SW 1271 (cell line): ENCODE measurements at places on chromosomes 6 and 20.

- DNase-seq = no peak
Observed at GRCh38 chr20:61937146-61937962, 128.3 kb downstream of the TAF4 start.

GRCh38 chr6:166483573-166484250 is 101.0 kb upstream of the MPC1 start:
- DNase-seq = no peak

GRCh38 chr6:10534419-10534762 is 13.2 kb downstream of the GCNT2 start:
- no peak for DNase-seq

- no peak for DNase-seq
Observed at GRCh38 chr6:47031656-47032055, 10.5 kb downstream of the ADGRF1 start.

- DNase-seq = no peak
Observed at GRCh38 chr6:140095532-140095931, 721.1 kb upstream of the CITED2 start.

- DNase-seq = no peak
Observed at GRCh38 chr20:19937218-19937617, 79.9 kb upstream of the NAA20 start.

- DNase-seq = no peak
Observed at GRCh38 chr6:84017709-84018452, 15.7 kb upstream of the MRAP2 start.

- no peak for DNase-seq
Observed at GRCh38 chr6:144647971-144648651, 363.0 kb downstream of the UTRN start.

GRCh38 chr6:141824350-141824749 is 308.4 kb upstream of the GJE1 start:
- DNase-seq = no peak

DNA sequence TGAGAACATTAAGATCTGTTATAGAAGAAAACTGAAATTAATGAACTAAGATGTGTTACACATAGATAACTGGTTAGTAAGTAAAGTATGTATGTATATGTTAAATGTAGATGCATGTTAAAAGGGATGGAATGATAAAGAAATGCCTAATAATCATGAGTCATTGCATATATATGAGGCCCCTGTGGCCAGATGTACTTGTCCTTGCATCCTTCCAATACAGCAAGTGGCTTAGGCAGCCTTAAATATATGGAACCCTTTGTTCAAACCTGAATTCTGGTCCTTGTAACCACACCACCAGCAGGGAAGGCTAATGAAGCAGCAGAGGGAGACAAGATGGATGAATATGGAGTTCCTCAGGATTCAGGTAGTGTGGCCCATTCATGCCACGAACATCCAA is 9.8 kb upstream of the AKAP7 start:
- DNase-seq = no peak

GRCh38 chr6:154613137-154613676 is 102.7 kb upstream of the CNKSR3 start:
- DNase-seq = no peak

- no peak for DNase-seq
Observed at GRCh38 chr20:16392346-16392745, 180.9 kb downstream of the KIF16B start.

GRCh38 chr6:37371154-37372083 is 17.6 kb downstream of the RNF8 start:
- no peak for DNase-seq

DNA sequence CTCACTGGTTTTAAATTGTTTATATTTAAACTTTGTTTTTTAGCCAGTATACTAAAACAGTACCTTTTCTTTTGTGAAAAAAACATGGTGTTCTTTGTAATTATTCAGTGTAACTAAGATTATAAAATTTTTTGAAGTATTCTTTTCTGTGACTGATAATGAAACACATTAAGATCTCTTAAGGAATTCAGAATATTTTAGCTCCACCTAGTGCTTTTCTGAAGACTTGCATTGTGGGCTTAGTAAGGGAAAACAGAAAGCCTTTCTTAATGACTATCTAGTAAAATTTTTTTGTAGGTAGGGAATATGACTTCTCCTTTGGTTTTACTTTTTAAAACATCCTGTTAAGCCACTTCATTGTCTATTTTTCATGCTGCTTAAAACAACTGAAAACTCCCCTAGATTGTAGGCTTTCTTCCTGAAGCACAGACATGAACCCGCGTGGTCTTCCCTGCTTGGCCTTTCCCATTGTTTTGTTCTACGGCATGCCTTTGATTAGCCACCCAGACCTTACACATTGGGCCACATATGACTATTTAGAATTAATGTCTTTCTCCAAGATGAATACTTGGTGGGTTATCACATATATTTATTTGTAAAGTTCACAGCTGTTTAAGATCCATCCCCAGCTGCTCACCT is 72.1 kb downstream of the AFDN start:
- DNase-seq = peak; percentile 59

GRCh38 chr6:158819977-158820622 is 932 bp upstream of the EZR start:
- no peak for DNase-seq

DNA sequence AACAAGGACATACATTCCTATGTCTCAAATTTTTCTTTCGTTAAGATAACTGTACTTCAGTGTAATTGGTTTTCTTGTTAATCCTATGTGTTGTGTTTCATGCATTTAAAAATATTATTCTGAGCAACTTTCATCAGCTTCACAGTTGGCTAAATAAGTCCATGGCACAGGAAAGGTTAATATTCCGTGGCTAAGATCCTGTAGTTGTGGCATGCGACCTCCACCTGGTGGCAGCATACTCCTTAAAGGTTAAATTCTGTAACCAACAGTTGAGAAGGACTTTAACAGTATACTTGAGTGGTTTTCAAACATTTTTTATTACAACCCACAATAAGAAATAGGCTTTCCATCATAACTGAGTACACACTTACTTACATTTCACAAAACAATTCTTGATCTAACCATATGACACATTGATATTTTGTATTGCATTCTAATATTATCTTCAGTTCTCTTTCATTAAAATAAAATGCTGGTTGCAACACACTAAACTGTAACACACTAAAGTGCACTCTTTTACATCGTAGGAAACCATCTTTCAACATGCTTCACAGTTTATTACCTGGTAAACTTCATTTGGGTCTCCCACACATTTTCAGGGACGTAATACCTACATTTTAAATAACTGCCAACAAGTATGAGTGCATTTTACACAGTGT is 118.3 kb downstream of the SLX4IP start:
- DNase-seq = peak; percentile 73

DNA sequence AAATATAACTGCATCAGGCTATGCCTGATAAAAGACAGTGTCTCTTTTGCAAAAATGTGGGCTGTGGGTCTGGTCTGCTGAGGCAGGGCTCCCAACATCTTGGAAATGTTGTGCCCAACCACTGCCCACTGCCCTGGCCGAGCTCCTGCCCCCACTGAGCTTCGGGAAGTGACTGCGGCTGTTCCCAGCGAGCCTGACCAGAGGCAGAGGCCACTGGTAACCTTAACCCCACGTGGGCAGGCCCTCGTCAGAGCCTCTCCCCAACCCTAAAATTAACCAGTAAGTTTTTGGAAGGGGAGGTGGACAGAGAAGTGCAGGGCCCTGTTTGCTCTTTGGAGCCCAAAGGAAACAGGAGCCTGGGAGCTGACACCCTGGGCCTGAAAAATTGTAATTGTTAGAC is 225.9 kb downstream of the MAFB start:
- DNase-seq = no peak

GRCh38 chr6:65638047-65638831 is 68.8 kb downstream of the EYS start:
- DNase-seq = no peak

DNA sequence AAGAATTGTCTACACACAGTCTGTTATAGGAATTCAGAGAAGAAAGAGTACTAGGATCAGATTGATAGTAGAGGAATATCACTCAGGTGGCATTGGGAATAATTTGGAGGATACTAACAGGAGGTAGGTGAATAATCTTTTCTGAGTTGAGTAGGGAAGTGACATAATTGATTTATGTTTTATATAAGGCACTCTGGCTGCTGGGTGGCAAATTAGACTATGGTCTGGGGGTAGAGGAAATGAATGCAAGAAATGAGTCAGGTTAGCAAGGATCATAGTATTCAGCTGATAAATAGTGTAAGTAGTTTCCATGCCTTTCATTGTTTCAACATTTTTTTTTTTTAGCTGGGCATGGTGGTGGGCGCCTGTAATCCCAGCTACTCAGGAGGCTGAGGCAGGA is 113.3 kb downstream of the CDKAL1 start:
- no peak for DNase-seq

GRCh38 chr6:6569811-6570164 is 18.7 kb upstream of the LY86 start:
- DNase-seq = no peak

- no peak for DNase-seq
Observed at GRCh38 chr6:169838346-169839028, 87.1 kb downstream of the ERMARD start.

GRCh38 chr20:58584881-58585752 is 66.0 kb upstream of the STX16 start:
- DNase-seq = no peak

DNA sequence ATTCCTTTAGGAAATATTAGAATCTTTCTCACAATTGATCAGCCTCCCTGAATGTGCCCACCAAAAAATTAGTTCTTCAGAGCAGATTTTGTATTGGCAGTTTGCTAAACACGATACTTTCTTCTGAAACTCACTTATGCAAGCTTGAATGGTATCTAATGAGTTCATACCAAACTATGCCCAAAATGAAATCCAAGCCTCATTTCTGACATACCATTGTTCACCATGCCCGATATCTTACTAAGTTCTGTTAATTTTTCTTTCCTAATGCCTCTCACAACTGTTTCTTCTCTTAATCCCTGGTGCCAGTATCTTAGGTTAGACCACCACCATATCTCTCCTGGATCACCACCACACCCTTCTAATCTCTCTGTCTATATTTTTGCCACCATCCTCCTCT is 755.9 kb downstream of the KIF16B start:
- no peak for DNase-seq

GRCh38 chr6:146381486-146381885 is 162.1 kb upstream of the RAB32 start:
- DNase-seq = no peak

GRCh38 chr6:87483929-87484328 is 11.2 kb downstream of the SLC35A1 start:
- DNase-seq = no peak

GRCh38 chr6:169069356-169069755 is 184.3 kb downstream of the THBS2 start:
- DNase-seq = no peak

GRCh38 chr6:122753000-122753687 is 26.4 kb upstream of the FABP7 start:
- DNase-seq = no peak

- no peak for DNase-seq
Observed at GRCh38 chr6:39804466-39805065, 12.4 kb downstream of the DAAM2 start.

GRCh38 chr6:130575557-130575956 is 209.7 kb downstream of the TMEM200A start:
- no peak for DNase-seq

GRCh38 chr6:168009331-168009730 is 11.9 kb downstream of the KIF25 start:
- DNase-seq = no peak

DNA sequence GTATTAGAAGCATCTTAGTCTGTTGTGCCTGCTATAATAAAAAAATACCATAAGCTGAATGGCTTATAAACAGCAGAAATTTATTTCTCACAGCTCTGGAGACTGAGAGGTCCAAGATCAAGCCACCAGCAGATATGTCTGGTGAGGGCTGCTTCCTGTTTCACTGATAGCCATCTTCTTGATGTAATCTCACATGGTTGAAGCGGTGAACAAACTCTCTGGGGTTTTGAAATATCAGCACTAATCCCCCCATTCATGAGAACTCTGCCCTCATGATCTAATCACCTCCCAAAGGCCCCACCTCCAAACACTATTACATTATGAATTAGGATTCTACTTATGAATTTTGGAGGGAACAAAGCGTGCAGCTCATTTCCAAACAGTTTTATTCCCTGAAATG is 11.6 kb upstream of the CLVS2 start:
- no peak for DNase-seq

DNA sequence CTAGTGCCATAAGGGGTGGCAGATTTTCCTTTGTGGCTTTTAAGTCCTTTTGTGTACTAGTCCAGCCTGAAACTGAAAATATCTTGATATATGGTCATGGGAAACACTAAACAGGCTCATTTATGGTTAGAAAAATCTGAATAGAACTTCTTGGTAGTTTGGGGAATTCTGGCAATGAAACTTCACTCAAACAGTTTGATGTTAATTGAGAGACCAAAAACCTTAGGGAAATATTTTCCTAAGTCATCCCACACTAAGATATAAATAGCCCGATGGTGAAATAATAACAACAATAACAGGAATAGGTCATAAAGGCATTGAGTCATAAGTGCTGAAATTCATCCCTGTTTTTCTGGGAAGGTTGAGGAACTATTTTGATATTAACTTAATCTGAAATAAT is 146.2 kb upstream of the SMLR1 start:
- no peak for DNase-seq

DNA sequence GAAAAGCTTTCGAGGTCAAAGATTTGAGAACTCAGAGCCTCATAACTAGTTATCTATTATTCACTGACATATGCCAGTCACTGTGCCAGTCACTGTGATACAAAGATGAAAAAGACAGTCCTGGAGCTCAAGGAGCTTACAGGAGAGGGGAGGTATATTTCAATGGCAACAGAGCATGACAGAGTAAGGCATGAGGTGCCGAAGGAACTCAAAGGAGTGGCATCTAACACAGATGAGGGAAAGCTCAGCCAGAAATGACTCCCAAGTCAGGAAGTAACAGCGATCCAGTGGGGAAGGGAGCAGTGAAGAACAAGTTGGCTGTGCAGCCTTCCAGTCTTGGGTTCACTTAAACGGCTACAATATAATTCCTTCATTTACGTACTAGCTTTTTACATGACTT is 46.6 kb downstream of the DTNBP1 start:
- DNase-seq = no peak

DNA sequence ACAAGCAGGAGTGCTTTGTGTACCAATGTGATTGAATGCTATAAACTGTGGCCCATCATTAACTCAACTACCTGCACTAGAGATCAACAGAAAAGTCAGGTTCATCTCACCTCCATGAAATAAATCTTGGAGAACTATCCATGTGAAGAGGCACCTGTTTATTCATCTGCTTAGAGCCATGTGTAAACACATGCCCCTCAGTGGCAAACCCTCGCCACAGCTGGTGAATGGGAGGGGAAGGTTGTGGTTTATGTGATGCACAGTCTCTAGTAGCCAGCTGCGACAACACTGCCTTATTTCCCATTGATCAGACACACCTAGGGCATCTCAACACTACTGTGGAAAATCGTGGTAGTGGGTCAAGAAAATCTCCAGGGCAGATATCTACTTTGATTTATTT is 640.2 kb downstream of the PTPRT start:
- DNase-seq = no peak

- no peak for DNase-seq
Observed at GRCh38 chr6:169162249-169162648, 91.4 kb downstream of the THBS2 start.

- DNase-seq = no peak
Observed at GRCh38 chr6:131183427-131184095, 48.3 kb downstream of the AKAP7 start.
